NCI-H1105 treated with DMSO at 0.1 percent for 48 hours (cell line): ENCODE measurements at places on chromosomes 5 and 9.

GRCh38 chr9:135345775-135346433 lies 133.7 kb upstream of the PPP1R26 start:
- no peak for DNase-seq

DNA sequence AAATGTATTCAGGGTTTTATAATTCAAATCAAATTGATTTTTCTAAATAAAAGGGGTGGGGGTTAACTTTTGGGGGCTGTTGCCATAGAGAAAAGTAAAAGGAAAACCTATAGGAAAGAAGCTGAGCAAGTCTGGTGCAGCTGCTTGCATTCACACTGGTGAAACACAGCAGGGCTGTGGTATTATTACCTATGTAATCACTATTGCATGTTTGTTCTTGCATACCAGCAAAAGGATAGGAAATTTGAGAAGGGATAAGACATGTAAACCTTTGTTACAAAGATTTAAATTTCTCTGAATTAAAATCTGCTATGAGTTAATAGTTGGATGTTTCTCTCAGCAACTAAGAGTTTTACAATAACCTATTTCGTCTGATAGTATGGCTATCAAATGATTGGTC lies 346.7 kb downstream of the EFNA5 start:
- DNase-seq = no peak

DNA sequence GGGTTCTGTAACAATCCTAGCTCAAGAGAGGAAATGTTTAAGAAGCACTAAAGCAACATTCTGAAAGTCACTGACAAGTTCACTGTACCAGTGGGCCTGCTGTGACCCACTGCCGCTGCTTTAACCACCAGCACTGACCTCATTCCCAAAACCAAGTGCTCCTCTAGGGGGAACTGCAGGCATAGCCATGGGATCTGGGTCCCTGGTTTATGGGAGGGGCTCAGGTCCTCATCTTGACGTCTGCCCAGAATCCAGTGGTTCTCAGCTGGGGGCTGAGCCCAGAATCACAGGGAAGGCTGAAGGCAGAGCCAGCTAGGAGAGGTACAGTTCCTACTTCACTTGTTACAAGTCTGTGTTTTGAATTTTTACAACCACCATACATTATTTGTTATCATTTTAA lies 36.1 kb upstream of the SLC2A8 start:
- no peak for DNase-seq

GRCh38 chr5:123527190-123527589 lies 15.2 kb downstream of the CSNK1G3 start:
- DNase-seq = no peak

DNA sequence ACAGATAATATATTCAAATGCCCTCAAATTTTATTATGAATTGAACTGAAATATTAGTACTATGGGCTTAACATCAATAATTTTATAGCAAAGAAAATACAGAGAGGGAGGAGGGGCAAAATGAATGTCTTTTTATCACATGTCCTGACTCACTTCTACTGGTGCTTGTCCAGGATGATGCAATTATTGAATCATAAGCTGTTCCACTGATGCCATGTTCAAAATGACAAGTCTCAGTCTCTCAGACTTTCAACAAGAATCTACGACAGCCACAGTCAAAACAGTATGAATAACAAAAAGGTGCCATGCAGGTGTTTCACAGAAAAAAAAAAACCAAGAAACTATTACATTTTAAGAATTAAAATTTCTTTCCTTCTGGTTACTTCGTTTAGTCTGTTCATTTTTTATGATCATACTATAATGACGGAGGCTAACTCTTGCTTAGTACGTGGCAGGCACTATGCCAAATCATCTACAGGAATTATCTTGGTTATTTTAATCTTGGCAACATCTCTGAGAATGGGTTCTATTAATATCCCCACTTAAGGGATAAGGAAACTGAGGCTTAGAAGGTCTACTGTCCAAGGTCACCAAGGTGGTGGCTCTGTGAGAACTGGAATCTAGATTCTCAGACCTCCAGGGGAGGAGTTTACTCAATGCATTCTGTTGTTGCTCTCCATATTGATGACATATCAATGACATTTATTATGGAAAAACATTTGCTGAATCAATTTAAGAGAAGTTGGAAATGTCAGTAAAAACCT lies 61.5 kb downstream of the NR3C1 start:
- no peak for DNase-seq

DNA sequence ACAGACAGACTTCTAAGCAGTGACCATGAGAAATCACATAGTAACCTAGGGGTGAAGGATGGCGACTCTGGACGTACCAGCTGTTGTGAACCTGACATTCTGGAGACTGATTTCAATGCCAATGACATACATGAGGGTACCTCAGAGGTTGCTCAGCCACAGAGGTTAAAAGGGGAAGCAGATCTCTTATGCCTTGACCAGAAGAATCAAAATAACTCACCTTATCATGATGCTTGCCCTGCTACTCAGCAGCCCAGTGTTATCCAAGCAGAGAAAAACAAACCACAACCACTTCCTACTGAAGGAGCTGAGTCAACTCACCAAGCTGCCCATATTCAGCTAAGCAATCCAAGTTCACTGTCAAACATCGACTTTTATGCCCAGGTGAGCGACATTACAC lies 38.0 kb upstream of the CCDC152 start:
- no peak for DNase-seq

GRCh38 chr9:126299706-126300276 lies 26.8 kb upstream of the MVB12B start:
- no peak for DNase-seq

- DNase-seq = no peak
Measured at GRCh38 chr9:99419070-99419469, 197.0 kb downstream of the SEC61B start.

- DNase-seq = no peak
Measured at GRCh38 chr5:60178101-60178500, 284.6 kb upstream of the PDE4D start.

DNA sequence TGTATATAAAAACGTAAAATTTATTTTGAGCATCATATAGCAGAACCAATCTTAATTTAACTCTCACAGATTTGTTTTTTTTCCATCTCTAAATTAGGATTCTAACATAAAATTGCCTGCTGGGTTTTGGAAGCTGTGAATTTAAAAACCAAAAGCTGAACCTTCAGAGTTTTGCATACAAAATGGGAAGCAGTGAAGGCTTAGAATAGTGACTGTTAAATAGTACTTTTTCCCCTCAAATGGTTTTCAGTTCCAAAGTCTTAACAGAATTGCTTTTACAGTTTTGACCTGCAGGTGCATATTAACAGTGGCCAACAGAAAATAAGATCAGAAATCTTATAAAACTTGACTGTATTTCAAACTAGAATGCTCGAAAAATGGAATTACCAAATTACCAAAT lies 55.1 kb upstream of the LVRN start:
- DNase-seq = no peak

- no peak for DNase-seq
Measured at GRCh38 chr5:141528291-141528984, 39.6 kb downstream of the PCDHGC5 start.

- no peak for DNase-seq
Measured at GRCh38 chr9:114286146-114286679, 36.7 kb upstream of the ORM1 start.

GRCh38 chr5:107320846-107321245 lies 349.9 kb downstream of the EFNA5 start:
- DNase-seq = no peak
